ENCODE measurements at places on chromosomes 11 and 22.

GRCh38 chr11:58774164-58774593 lies 42.4 kb upstream of the GLYAT start:
- no peak for DNase-seq

DNA sequence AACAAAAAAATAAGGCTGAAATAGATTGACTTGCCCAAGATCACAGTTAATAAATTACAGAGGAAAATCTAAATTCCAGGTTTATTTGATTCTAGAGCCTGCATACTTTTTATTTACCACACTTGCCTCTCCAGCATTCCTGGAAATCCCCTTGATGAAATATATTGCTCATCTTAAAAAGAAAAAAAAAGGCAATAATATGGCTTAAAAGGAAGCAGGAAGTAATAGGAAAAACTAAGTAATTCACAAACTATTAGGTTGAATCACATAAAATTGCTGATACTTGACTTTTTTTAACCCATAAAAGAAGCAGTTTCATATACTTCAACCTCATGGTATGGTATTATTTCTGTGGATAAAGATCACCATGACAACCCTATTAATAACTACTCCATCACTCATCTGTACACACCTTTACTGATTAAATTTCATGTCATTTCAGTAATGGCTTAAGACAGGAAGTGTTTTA lies 52.9 kb downstream of the COPB1 start:
- DNase-seq = no peak

DNA sequence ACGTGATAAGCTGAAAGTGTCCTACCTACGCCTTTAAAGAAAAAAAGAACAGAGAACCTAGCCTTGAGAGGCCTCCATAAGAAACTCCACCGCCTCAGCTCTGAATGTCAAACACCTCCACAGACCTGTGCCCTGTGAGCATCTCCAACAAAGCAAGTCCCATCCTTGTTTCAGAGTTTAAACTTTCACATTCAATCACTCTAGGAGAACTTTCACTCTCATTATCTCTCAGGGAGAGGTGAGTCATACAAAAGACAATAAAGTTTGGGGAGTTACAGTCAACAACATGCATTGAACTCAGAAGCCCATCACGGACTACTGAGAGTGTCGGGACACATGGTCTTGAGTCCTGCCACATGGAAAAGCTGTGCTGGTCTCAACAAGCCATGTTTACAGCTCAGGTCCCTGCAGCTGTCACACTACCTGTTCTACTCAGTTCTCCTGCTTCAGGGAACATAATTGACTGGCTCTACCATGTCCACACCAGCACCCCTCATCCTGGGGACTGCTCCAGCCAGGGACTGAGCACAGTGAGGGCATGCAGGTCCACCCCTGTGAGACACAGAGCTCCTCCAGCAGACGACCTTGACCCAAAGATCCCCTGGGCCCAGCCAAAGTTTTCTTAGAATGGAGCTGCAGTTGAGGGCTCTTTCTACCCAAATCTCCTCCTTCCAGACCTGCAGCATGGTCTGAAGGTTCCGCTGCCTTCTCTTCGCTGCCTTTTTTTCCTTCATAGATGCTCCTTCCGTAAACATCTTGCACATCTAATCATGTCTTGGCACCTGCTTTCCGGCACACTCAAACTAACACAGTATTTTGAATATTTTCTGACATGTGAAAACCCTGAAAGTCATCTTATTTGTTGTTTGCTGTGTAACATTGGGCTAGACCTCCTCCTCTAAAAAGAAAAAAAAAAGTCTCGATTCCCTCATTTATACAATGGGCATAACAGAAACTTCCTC lies 114.9 kb downstream of the ETS1 start:
- DNase-seq = no peak

DNA sequence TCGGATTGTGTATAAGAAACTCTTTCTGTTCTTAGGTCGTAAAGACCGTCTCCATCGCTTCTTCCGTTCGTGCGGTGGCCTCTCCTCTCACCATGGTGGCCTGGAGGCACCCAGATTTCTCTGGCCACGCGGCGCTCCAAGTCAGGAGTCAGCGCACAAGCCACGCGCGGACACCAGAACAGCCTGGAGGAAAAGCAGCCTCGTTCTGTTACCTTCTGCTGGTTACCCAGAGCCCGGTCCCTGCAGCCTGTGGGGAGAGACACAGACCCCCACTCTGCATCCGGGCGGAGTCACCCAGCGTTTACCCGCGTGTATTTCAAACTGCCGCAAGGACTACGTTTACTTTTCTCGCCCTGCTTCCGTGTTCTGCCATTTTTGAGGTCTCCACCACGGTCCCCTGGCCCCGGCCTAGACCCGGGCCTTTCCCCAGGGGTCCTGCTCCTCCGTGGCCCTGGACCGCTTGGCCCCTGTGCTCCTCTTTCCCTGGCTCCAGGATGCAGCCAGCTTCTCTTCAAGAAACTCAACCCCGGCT lies 776.1 kb downstream of the BRD1 start:
- no peak for DNase-seq

DNA sequence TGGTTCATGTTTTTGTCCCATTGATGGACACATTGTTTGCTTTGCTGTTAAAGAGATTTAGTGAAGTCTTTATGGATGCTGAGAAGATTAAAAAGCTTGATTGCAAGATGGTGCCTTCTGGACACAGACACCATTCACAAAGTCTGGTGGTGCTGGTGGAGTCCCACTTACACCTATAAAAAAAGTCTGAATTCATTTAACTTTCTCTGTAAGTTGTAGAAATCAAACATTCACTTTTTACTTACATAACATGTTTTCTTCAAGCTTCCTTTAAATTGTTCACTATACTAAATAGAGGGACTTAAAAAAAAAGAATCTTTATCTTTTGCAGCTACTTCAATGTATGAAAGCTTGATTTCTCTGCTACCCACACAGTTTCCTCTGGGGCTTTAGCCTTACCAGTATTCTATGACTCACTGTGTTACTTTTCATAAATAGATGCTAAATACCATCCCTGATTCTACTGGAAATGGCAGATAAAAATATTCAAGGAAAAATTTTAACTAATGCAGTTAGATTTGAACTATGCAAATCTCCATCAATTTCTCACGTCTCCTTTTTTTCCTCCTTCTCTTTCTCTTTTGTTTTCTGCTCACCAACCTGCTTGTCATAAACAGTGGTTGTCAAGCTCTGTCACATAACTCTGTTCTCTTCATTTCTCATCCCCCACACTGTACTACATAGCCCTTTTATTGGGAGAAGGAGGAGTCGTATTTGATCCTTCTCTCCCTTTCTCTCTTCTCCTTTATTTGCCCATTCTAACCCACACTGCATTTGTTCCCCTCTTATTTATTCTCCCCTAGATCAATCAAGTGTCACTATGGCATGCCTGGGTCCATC lies 89.7 kb downstream of the FAM76B start:
- DNase-seq = no peak

DNA sequence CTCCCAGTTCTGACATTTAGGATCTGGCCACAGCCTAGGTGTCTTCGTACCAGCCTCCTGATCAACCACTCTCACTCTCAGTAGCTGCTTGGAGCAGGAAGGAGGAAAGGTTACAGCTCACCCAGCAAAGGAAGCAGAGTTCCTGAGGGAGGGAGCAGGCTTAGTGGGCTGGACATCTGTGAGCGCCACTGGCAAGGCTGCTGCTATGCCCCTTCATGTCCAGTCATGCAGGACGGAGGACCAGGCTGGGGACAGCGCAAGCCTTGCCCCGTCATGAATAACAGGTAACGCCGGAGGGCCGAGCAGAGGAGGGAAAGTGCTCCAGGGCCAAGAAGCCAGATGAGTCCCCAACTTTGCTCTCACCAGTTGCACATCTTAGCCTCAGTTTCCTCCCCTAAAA lies 25.8 kb downstream of the TPST2 start:
- no peak for DNase-seq

DNA sequence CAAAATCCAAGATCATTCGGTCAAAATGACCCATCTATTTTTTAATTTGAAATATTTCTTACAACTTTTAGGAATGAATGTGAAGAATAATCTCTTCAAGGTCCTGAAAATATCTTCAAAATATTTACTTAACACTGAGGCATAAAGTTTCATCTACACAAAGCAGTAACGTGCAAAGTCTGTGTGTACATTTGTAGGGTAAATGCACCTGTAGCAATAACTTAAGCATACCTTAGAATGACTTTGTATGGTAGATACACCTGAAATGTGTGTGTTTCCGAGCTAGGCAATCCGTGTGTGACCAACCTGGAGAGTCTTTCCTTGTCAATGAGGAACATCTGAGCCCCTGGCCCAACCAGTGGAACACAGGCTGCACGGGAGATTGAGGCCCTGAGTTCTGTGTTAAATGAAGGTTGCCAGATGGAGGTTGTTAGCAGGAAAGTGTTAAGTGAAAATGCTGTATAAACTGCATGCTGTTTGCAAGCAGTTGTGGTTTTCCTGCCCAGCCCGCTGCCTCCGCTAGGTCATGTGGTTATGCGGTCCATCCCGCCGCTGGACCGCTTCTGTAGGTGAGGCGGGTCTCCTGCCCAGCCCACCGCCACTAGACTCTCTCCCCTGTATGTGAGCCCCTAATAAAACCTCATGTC lies 7.6 kb upstream of the CTR9 start:
- no peak for DNase-seq

DNA sequence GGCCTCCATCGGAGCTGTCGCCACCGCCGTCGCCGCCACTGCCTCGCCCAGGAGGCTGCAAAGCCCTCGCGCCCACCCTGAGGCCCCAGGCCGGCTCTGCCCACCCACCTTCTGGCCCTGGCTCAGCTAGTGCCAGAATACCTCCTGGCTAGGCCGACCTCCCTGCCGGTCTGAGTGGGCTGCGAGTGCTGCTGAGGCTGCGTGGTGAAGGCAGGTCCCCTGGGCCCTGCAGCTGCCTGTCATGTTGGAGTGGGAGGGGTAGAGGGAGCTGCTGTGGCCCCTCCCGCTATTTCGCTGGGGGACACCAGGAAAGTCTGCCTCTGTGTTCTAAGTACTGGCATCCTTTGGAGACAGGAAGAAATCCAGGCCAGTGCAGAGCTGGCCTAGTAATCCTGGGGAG lies 34.2 kb downstream of the LRRC10B start:
- no peak for DNase-seq
